ENCODE measurements at places on chromosomes 5 and 9. TPM values are rescaled to one million over a fixed set of nuclear protein-coding genes. Genes with fewer than 3 reads are reported as not detected.

DNA sequence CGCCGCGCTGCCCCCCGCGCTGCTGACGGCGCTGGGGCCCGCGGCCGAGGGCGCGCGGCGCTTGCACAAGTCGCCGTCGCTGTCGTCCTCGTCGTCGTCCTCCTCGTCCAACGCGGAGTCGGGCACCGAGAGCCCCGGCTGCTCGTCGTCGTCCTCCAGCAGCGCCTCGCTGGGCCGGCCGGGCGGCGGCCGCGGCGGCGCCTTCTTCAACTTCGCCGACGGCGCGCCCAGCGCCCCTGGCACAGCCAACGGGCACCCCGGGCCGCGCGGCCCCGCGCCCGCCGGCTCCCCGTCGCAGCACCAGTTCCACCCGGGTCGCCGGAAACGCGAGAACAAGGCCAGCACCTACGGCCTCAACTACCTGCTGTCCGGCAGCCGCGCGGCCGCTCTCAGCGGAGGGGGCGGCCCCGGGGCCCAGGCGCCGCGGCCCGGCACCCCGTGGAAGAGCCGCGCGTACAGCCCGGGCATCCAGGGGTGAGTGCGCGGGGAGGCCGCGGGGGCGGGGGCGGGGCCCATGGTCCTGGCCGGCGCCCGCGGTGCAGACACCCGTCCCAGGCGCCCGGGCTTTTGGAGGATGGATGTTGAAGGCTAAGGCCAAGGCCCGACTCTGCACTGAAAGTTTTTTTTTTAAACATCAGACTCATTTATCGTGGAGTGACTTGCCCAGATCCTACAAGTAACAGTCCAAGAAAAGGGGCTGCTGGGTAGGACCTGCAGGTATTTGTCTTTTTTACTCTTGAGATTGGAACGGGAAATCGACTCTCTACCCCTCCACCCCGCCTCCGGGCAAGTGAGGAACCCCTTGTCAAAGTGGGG, 1.2 kb downstream of the TENT4A start:
- DNase-seq = peak; percentile 74

DNA sequence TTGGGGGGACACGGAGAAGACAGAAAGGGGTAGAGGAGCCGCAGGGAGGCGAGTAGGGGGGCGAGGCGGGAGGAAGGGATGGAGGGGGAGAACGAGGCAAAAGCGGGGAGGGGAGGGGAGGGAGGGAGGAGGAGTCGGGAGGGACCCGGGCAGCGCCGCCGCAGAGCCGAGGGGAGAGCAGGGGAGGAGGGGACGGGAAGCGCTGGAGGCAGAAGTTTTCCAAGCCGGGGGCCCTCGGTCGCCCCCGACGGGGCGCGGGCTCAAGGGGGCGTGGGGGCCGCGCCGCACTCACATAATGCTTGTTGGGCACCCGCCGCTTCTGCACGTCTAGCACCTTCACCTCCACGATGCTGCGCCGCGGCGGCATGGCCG, 353 bp downstream of the SH3PXD2B start:
- no peak for DNase-seq

- DNase-seq = no peak
Measured at GRCh38 chr9:90070056-90070455, 465.2 kb downstream of the GADD45G start.

GRCh38 chr9:30722065-30722464, 1662.4 kb upstream of the ACO1 start:
- DNase-seq = no peak

DNA sequence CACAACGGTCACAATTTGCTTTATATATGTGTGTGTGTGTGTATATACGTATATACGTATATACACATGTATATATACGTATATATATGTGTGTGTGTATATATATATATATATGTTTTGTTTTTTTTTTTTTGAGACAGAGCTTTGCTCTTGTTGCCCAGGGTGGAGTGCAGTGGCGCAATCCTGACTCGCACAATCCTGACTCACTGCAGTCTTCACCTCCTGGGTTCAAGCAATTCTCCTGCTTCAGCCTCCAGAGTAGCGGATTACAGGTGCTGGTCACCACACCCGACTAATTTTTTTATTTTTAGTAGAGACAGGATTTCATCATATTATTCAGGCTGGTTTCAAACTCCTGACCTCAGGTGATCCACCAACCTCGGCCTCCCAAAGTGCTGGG, 3.1 kb downstream of the RNF38 start:
- no peak for DNase-seq

- DNase-seq = no peak
Measured at GRCh38 chr5:168669156-168669555, 90.0 kb upstream of the PANK3 start.

DNA sequence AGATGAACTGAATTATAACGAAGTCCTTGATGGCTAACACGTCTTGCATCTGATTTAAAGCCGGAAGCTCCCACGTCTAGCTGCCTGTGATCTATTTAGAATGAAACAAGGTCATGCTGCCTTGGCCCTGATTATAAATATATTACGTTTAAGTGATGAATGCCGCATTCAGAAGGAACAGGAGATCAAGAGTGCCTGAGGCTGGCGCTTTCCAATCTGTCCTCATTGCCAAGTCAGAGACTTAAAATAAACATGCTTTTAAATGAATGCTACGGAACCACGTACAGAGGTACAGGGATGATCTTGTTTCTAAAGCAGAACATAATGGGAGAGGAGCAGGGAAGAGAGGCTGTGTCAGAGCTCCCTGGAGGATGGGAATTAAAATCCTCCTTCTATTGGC, 292.8 kb downstream of the TLE1 start:
- DNase-seq = no peak

GRCh38 chr5:102902135-102902448, 147.0 kb downstream of the PAM start:
- no peak for DNase-seq

DNA sequence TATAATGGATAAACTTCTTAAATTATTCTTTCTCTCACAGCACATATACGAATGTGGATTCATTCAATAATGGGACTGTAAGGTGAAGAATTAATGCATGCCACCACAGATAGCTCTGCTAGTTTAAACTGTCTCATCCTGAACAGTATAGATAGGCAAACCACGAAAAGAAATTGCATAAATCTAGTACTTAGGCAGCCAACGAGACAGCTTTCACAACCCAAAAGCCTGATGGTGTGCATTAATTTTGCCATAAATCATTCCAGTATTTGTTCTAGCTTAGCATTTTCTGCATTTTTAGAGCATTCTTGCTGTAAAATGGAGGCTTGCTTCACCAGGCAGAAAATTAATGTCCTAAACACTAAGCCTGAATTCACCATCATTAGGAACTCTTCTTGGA, 834.2 kb upstream of the DMAC1 start:
- DNase-seq = no peak

GRCh38 chr5:103031607-103032006, 88.3 kb downstream of the GIN1 start:
- no peak for DNase-seq

DNA sequence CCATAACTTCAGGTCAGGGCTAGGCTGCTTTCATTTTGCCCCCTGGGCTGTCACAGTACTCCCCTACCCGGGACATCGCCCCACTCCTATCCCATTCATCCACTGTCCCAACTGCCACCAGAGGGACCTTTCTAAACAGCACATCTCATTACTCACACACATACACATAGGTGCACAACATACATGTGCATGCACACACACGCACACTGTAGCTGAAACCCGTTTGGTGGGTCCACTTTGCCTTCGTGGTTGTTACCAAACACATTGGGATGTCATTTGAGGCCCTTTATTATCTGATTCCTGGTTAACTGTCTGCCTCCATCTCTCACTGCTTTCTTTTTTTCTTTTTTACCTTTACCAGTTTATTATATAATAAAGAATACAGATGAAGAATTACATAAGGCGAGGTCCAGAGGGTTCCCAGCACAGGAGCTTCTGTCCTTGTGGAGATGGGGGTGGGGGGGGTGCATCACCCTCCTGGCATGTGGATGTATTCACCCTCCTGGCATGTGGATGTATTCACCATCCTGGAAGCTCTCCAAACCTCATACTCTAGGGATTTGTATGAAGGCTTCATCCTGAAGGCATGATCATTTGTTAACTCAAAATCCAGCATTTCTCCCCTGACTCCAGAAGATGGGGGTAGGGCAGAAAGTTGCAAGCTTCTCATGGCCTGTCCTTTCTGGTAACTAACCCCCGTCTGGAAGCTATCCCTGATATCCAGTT, 186.0 kb downstream of the GOLPH3 start:
- DNase-seq = no peak

GRCh38 chr9:121838746-121839669, 187.6 kb downstream of the DAB2IP start:
- DNase-seq = peak; percentile 66

DNA sequence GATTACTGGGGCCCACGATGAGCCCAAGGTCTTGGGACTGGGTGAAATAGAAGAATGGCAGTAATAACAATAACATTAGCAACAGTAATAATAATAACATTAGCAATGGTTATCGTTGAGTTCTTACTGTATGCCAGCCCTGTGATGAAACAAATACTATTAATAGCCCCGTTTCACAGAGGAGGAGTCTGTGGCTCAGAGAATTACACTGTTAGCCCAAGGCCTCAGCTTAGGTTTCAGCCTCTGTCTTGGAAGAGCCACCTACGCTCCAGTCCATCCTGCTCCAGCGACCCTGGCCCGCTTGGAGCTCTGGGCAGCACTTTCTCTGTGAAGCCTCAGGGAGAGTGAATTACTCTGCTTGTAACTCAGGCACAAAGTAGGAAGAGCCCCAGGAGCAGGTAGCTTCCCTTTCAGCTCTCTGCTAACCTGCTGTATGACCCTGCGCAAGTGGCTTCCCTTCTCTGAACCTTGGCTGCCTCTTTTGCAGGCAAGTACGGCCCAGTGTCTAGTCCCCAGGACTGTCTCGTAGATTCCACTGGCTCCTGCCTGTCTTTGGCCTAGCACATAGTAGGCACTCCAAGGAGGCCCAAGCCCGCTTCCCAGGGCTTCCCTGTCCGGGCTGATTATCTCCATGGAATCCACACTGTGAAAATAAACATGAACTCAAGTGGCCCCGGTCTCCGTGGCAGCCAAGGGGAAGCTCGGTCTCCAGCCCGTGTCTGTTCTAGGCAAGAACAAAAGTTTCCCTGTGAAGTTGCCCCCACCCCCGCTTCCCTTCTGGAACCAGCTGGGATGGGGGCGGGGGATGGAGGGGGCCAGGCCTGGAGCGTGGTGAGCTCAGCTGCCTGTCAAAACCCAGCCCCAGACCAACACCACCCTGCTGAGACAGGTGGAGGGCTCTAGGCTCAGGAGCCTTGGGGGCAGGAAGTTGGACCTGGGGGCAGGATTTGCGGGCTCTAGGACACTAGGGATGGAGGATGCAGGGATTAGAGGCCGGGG, 26.2 kb upstream of the LMX1B start:
- DNase-seq = no peak

DNA sequence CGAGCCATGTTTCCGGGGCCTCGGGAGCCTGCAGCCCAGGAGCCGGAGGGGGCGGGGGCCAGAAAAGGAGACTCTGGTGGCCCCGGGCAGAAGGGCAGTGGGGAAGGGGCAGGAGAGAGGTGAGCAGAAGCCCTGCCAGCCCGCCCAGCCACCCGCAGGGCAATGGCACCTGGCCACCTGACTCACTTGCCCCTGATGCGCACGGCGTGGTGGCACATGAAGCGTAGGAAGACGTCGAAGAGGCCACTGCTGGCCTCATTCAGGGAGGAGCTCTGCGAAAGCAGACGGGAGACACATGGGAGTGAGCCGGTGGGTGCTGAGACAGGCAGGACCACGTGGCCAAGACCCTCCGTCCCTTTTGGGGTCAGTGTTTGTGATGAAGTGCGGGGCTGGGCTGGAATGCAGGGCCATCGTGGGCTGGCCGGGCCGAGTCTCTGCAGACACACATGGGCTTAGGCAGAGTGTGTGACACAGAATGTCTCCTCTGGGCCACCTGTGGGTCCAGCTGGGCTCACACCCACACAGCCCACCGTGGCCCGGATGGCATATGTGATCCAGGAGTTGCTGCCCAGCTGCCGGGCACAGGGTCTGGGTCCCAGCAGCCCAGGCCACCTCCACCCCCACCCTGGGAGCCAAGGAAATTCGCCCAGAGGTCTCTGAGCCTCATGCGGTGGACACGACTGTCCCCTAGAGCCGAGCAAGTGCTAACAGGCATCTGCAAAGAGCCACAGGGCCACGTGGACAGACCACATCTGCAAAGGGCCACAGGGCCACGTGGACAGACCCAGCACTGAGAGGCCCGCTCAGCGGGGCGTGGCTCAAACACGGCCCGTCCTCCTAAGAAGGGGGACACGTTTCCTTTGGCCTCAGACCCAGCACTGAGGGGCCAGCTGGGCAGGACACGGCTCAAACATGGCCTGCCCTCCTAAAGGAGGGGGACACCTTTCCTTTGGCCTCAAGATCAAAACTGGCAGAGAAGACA, 23.6 kb downstream of the TERT start:
- DNase-seq = no peak

TAS2R1 gene
- total RNA-seq = not detected

HTR4 gene
- not detected for total RNA-seq

RNF38 gene
- total RNA-seq = 31.1 TPM

EEIG1 gene
- 39.4 TPM for total RNA-seq

SH2D3C gene
- total RNA-seq = 19.3 TPM

FBXO10 gene
- total RNA-seq = 20.5 TPM

NEUROG1 gene
- not detected for total RNA-seq

All from osteocyte (in vitro differentiated cells).